ENCODE measurements at places on chromosomes 6 and 20.

- ATAC-seq: no peak
These were observed 62.7 kb upstream of the ZNF133 start for GRCh38 chr20:18225632-18226031.

DNA sequence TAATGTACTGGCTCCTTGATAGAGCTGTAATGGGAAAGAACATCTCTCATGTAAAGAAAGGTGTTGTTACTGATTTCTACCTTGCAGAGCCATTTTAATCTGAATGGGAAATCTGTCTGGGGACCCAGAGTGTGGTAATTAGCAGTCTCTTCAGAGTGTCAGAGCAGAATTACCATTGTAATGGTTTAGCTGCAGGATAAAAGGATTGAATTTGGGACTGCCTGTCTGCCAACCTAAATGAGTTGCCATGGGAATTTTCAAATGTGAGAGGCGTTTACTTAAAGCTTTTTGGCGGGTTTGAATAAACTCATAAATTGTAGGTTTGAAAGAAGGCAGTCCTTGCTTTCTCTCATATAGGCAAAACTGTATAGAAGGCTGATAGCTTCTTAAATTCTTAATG is 128.8 kb downstream of the QKI start:
- ATAC-seq: no peak

DNA sequence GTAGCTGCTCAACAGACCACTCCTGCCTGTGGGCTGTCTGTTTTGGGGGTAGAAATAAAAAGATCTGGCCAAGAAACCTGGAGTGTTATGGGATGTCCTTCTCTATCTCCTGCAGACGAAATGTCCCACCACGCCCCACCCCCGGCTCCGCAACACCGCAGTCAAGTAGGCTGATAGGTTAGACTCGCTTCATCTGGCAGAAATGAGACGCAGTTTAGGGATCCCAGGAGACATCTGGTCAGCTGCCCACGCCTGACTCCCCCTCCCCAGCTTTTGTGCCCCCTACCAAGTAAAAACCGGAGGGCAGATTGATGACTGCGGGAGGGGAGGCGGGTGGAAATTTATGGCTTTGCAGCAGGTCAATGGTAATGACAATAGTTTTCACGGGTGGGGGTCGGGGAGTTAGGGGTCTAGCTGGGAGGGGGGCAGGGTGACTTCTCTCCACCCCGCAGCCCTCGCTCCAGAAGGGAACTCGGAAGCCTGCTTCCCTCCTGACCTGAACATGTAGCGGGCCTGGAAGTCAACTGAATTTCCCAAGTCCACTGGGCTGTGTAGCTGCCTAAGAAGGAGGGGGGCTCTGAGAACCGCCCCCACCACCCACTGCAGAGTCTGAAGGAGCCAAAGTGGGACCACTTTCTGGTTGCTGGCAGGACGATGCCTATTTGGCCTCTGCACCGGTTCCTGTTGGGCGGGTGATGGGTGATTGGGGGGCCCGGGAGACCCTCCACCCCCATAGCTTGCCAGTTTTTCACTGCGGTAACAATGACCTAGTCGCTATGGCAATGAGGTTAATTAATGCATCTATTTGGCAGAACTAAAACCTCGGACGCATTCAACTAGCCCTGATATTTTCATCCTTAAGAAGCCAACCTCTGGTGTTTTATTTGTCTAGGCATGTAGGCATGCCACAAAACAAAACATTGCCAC is 25.7 kb downstream of the PMEPA1 start:
- ATAC-seq: no peak

- peak; percentile 93 for ATAC-seq
These were observed 6.6 kb upstream of the BTNL2 start for GRCh38 chr6:32413427-32414047.

- ATAC-seq: peak; percentile 92
These were observed 32.5 kb downstream of the PNPLA1 start for GRCh38 chr6:36302227-36302976.

GRCh38 chr20:63372971-63373885 is 12.1 kb upstream of the CHRNA4 start:
- ATAC-seq: no peak

- no peak for ATAC-seq
These were observed 622.6 kb upstream of the SLC35B3 start for GRCh38 chr6:9057937-9058336.

DNA sequence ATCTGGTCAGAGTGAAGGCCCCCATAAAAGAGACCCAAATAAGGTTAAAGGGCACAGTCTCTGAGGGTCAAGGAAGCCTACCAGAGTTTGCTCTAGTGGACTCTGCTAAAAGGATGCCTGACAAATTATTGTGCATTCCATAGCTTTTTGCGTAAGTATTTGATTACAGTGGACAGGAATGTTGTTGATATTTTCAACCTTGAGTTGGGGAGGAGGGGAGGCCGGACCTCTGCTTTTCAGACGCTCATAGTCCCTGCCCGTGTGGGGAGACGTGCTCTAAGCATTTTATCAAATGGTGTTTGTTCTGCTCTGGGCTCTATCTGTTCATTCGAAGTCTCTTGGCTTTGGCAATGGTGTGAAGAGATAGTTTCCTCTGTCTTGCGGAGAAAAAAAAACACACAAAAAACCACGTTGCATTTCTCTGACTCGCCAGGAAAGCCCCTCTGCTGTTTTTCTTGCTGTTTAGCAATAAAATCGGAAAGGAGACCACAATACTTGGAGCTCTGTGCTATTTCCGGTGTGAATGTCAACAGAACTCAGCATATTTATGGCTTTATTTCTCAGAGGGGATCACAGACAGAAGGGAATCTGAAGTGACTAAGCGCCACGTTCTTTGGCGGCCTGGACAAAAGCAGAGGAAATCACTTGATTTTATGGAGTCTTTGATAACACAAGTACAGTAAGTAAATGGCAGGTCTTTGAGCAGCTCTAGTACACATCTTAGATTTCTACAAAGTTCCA is 159.8 kb downstream of the ZFP64 start:
- no peak for ATAC-seq

- ATAC-seq: no peak
These were observed 270.8 kb downstream of the ARID1B start for GRCh38 chr6:157047951-157048350.

DNA sequence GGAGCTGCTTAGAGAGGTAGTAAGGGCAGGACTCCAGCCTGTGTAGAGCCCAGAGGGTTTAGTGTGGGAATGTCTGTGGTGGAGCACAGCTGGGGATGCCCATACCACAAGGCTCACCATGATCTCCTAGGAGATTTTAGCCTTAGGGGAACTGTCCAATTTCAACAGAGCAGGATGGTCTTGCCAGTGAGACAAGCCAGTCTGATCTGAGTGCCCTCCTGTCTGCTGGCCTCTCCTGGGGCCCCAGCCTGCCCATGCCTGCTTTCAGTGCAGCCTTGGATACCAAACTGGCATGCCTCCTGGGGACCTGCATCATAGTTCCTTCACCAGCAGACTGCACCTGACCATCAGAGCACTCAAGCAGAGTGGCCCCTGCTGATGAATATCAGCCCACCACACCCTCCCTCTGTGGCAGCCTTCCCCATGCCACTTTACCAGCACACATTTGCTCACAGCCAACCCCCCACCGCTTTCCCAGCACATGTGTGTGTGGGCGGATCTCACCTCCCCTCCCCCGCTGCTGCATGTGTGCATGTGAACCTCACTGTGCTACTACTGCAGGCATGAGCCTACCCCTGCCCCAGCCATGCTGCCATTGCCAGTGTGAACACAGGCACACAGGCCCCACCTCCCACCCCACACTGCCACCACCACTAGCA is 7.9 kb upstream of the TREM1 start:
- no peak for ATAC-seq

DNA sequence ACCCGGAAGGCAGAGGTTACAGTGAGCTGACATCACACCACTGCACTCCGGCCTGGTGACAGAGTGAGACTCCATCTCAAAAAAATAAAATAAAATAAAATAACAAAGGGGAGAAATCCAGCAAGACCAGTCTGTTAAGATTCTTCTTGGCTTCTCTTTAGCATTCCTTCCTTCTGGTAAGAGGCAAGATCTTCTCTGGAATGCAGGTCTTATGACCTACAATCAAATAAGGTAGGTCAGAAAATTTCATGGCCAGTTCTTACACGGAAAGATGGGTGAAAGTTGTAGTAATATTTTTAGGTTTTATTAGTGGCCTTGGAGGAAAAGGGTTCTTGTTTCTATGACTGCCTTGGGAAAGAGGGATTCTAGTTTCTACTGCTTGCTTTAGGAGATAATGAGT is 180.9 kb downstream of the FUT9 start:
- ATAC-seq: no peak

- no peak for ATAC-seq
These were observed 57.2 kb upstream of the GGTLC1 start for GRCh38 chr20:24045621-24046318.

- ATAC-seq: no peak
These were observed 2.8 kb downstream of the CDC25B start for GRCh38 chr20:3798908-3799248.

GRCh38 chr6:129546702-129547101 is 163.3 kb downstream of the ARHGAP18 start:
- no peak for ATAC-seq

DNA sequence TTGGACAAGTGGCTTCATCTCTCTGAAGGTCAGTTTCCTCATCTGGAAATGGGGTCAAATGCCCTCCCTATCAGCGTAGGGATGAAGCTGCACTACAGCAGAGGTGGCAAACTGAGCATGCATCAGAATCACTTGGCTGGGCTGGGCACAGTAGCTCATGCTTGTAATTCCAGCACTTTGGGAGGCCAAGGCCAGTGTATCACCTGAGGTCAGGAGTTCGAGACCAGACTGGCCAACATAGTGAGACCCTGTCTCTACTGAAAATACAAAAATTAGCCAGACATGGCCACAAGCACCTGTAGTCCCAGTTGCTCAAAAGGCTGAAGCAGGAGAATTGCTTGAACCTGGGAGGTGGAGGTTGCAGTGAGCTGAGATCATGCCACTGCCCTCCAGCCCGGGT is 6.7 kb upstream of the MMP9 start:
- no peak for ATAC-seq

DNA sequence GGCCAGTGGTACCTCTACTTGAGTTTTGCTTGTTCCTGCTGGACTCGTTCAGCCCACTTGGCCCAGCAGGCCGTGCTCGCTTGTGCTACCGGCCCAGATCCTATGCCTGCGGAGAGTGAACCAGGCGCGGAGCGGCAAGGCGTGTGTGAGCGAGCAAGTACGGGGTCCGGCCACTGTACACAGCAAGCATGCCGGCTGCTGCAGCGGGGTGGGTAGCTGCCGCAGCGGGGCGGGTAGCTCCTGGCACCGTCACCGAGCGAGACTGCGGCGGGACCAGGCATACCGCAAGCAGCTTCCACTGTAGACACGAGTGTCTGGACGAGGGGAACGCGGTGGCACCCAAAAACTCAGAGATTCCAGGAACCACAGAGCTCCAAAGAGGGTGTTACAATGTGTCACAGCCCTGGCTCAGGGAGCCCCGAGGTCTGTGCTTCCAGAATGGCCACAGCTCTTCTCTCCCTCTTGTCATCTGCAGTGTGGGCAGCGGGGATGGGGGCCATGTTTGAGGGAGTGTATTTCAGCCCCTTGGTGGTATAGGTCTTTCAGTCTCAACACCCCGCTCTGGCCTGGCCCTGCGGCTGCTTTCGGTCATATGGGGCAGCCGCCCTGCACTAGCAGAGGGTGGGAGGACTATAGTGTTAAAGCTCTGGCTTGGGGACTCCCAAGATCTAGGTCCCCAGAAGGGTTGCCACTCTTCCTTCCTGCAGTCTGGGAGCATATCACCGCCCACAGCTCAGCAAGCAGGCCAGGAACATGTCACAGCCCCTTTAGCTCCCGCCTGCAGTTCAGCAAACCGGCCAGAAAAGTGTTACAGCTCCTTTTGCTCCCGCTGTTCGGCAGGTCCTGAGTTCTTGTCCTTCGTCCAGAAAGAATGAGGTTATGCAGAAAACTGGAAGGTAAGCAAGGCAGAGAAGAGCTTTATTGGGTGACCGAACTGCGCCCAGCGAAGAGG is 6.1 kb upstream of the RWDD1 start:
- ATAC-seq: peak; percentile 41

- no peak for ATAC-seq
These were observed 223.7 kb upstream of the SULF2 start for GRCh38 chr20:48008850-48009515.

DNA sequence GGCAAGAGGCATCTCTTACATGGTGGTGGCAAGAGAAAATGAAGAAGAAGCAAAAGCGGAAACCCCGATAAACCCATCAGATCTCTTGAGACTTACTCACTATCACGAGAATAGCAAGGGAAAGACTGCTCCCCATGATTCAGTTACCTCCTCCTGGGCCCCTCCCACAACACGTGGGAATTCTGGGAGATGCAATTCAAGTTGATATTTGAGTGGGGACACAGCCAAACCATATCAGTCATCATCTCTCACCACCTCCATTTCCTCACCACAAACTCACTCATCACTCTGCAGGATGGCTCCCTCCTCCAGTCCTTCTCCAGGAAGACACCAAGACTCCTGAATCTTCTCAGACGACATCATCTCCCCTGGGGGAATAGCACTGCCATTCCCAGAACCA is 25.8 kb upstream of the SLC16A10 start:
- ATAC-seq: no peak

DNA sequence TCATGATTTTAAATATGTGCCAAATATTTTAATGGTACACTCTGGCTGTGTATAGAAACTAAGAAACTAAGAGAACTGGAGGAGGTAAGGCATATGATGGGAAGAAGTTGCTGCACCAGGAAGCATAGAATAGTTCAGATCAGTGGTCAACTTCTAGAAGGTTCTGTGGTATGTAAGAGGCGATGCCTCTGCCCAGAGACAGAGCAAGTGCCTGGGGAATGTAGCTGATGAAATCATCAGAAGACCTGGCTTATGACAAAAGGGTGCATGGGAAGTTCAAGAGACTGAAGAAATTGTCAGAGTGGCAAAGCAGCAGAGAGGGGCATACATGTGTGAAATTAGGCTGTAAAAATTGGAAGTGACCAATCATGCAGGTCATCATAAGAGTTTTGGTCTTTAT is 580.8 kb downstream of the BMP2 start:
- no peak for ATAC-seq

DNA sequence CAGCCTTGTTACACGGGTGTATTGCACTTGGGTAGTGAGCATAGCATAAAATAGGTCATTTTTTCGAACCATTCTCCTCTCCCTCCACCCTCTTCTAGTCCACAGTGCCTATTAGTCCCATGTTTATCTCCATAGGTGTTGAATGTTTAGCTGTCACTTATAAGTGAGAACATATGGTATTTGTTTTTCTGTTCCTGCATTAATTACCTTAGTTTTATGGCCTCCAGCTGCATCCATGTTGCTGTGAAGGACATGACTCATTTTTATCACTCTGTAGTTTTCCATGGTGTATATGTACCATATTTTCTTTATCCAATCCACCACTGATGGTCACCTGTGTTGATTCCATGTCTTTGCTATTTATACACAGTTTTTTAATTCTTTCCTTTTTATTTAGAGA is 889.5 kb downstream of the EYS start:
- no peak for ATAC-seq

- no peak for ATAC-seq
These were observed 99.9 kb downstream of the PRND start for GRCh38 chr20:4821590-4821989.
